M059J (cell line): ENCODE measurements at places on chromosomes 3 and 15.

DNA sequence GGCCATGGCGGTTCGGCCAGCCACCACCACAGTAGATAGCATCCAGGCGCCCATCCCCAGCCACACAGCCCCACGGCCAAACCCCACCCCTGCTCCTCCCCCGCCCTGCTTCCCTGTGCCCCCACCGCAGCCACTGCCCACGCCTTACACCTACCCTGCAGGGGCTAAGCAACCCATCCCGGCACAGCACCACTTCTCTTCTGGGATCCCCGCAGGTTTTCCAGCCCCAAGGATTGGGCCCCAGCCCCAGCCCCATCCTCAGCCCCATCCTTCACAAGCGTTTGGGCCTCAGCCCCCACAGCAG, 29.5 kb downstream of the PTPN23 start:
- DNase-seq, result no peak

GRCh38 chr3:120554812-120555606, 41.1 kb upstream of the NDUFB4 start:
- DNase-seq, result no peak

GRCh38 chr3:49310677-49311076, 29.2 kb downstream of the USP4 start:
- no peak for DNase-seq

- DNase-seq, result no peak
Measured at GRCh38 chr15:51049081-51049480, 45.6 kb downstream of the TNFAIP8L3 start.

DNA sequence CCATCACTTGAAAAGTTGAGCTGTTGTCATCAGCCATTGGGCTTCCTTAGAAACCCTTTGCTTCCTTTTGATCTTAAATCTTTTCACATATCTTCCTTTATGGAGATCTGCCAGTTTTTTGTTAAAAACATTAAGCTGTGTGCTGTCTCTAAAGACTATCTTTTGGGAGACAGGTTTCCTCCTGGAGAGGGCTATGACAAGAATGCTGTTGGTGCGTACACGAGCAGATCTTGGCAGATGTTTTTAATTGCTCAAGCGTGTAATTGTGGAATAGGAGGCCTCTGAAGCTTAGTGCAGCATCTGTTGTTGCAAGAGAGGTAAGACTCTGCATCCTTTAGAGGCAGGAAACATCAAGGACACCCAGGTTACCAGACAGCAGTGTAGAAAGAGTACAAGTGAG, 56.8 kb downstream of the PHLDB2 start:
- DNase-seq, result peak; percentile 72

DNA sequence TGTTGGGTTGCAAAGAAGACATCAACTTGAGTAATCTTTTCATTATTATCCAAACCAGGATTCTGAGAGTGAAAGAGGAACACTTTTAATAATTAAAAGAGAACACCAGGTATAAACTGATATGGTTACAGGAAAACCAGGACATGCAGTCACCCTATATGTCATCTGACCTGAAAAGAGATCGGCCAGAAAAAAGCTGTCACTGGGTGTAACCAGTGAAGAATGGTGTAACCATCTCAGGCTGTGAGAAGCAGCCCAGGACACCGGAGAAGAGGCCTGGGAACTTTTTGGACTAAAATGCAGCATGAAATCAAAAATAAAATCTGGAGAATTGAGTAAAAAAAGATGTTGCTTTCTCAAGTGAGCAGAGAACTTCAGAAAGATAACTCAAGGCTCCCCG, 10.1 kb upstream of the CCDC80 start:
- DNase-seq, result no peak

GRCh38 chr3:172071780-172072330, 32.5 kb downstream of the FNDC3B start:
- DNase-seq, result no peak

GRCh38 chr15:70342141-70342540, 244.4 kb upstream of the TLE3 start:
- no peak for DNase-seq
